ENCODE measurements at places on chromosomes 11 and 22.

DNA sequence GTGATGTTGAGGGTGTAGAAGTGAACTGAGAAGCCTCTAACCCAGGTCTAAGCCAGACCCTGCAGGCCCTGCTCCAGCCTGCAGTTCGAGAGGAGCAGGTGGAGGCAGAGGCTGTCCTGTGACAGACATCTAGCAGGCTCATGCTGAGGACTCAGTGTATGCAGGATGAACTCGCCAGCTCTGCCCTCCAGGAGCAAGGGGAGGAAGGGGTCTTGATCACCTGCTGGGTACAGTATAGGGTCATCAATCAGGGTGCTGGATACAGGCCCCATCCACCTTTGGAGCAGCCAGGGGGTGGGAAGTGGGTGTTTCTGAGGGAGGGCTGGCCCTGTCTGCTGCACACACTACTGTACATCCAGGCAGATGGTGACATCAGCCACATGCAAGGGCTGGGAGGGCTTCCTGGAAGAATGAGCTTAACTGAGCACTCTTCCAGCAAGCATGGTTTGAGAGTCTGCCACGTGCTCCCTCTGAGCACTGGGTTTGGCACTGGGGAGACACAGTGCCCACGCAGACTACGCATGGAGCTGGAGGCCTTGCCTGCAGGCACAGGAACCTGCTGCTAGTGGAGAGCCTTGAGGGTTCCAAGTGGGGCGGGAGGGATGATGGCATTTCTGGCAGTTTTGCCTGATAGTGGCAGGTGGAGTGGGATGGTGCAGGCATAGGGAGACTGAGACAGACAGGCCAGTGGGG lies 9.2 kb downstream of the MAPK8IP1 start:
- no peak for DNase-seq

- DNase-seq: no peak
These were observed 56.2 kb upstream of the CD82 start for GRCh38 chr11:44509296-44509695.

DNA sequence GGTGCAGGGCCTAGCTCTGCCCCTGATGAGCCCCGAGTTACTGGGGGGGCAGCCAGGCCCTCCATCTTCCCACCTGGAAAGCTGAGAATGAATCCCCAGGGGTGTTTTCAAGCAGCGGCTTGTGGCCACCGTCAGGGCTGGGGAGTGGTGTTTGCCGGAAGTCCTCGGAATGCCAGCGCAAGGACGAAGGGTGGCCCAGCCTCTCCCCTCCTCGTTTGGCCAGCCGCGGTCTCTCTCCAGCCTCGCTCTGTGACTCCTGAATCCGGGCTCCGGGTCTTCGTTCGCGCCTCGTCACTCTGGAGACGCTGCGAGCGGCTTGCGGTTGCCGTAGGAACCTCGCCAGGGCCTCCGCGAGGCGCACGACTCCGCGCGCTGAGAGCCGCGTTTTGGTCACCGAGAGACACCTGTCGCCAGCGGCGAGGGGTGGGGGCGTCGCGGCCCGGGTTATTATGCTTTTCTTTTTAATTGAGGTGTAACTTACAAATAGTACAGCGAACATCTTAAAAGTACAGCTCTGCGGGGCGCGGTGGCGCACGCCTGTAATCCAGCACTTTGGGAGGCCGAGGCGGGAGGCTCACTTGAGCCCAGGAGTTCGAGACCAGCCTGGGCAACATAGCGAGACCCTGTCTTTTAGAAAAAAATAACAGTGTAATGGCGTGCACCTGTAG lies 6.3 kb upstream of the KDELR3 start:
- peak; percentile 47 for DNase-seq

DNA sequence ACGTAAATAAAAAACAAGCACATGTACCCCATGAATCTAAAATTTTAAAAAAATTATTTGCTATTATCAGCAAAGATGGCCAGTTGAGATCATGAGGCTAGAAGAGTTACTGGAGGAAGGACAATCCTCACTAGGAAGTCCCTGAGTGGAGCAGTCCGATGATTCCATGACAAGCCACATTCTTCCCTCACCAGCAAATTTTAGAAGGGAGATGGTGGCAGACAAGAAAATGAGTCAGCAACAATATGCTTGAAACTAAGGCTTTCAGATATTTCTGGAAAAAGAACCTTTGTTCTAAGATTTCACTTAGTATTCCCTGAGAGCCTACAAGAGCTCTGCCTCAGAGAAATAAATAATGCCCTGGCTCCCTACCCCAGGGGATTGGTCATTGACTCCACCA lies 34.9 kb downstream of the P4HA3 start:
- DNase-seq: no peak

DNA sequence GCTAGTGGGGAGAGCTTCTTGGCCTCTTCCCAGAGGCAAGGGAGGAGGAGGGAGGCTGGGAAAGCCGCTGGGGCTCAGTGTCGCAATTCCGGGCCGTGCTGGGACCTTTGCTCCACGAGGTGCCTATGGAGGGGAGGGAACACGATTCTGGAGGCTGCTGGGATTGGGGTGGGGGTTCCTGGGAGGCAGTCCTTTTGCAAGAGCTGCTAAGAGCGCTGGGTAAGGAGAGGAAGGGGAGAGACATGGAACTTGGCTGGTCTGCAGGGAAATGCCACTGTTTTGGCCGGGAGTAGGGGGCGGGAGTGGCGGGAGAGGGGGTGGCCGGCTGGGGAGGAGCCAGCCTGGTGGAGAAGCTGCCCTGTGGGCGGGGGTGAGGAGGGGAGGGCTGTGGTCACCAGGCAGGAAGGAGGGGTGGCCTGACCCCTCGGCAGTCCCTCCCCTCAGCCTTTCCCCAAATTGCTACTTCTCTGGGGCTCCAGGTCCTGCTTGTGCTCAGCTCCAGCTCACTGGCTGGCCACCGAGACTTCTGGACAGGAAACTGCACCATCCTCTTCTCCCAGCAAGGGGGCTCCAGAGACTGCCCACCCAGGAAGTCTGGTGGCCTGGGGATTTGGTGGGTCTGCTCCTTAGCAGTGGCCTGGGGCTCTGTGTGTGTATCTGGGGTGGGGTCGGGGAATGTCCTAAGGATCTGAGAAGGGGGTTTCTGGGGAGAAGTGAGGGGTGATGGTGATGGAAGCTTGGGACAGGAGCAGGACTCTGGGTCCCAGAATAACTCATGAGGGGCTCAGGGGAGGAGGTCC lies at the start of gene NR1H3:
NR1H3 (plus strand) TSS at position 480 of the 800 bp plus-strand sequence. CDS start 1,221 bp downstream, outside the sequence.
- DNase-seq: no peak

DNA sequence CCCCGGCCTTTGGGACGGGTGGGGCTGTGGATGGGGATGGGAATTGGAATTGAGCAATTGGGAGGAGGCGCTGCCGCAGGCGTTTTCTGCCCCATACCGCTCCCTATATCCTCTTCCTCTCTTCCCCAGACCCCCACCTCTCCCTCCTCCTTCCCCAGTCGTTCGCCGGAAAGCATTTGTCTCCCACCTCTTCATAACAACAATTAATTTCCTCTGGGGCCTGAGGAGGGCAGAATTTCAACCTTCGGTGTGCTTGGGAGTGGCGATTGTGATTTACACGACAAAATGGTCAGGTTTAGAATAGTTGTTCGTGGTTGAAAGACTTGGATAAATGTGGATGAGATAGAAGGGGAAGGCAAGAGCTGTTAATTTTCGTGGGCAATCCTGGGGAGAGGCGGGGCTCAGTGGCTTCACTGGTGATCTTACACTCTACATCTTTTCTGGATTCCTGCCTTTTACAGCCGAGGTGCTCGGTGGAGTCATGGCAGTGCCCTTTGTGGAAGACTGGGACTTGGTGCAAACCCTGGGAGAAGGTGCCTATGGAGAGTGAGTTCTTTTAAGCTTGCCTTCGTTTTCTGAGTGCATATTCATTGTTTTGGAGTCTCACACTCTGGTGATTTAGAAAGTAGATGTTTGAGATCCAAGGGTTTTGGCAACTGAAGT lies 1.5 kb downstream of the CHEK1 start:
- no peak for DNase-seq

- no peak for DNase-seq
These were observed 60.1 kb upstream of the PHF21B start for GRCh38 chr22:45069925-45070324.

- DNase-seq: no peak
These were observed 287.4 kb downstream of the BUD13 start for GRCh38 chr11:116485425-116485824.

DNA sequence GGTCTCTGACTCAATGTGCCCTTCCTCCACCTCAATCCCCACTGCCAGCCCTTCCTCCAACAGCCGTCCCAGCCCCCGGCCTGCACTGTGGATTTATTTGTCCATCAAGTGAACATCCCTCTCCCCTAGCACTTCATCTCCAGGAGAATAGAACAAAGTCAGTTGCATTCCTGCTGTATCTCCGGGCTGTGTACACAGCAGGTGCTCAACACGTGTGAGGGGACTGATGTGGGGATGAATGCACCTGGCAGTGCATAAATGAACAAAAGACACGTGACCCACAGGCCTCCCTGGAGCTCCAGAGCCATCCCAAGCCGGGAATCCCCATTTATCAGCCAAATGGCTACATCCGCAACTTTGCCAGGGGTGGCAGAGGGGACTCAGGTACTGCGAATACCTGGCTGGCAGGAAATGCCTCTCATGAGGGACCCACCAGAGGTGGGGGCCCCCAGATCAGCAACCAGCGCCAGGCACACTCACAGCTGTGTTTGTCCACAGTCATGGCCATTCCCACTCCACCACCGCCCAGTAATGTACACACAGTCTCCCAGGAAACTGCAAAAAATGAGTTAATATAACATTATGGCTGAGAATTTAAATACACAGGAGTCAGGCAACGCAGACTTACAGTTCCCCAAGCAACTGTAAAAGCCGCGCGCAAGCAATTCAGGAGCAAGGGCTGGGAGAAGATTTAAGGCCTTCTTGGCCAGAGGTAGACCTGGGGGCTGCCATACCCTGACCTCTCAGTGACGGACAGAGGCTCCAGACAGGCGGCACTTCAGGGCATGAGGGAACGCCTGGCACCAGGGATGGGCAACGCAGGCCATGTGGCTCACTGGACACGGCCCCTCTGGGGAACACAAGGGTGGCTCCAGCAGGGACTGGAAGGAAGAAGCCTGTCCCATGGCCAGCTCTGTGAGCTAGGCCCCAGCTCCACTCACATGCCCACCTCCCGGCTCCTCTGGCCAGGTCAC lies 50.3 kb upstream of the TCF20 start:
- DNase-seq: no peak

DNA sequence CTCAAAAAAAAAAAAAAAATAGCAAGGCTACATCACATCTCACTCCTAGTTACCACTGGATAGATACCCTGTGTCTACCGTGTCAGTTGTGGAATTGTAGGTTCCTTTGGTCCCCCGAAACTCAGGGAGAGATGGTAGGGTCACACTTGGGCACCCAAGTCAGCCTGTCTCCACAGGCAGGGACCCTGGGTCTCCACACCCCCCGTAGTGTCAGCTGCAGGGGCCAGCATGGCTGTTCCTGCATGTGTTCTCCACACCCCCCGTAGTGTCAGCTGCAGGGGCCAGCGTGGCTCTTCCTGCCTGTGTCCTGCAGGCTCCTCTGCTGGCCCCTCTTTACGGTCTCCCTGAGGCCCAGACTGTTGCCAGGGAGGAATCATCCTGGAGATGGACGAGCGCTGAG lies 282.1 kb downstream of the BRD1 start:
- DNase-seq: no peak

DNA sequence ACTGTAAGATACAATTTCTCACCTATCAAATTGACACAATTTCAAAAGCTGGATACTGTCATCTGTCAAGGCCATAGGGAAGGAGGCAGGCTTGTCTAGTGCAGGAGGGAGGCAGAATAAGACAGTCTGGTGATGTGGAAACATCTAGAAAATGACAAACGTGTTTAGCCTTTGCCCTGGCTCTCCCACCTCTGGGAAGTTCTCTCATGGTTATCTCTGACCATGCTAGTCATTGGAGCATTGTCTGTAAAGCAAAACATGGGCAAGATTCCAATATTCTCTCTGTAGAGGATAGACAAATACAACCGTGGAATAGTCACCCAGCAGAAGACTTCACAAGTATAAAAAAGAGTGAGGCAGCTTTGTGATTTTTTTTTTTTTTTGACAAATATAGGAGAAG lies 9.1 kb upstream of the SERHL2 start:
- DNase-seq: no peak

- no peak for DNase-seq
These were observed 143.3 kb upstream of the MTMR2 start for GRCh38 chr11:96067160-96067559.

DNA sequence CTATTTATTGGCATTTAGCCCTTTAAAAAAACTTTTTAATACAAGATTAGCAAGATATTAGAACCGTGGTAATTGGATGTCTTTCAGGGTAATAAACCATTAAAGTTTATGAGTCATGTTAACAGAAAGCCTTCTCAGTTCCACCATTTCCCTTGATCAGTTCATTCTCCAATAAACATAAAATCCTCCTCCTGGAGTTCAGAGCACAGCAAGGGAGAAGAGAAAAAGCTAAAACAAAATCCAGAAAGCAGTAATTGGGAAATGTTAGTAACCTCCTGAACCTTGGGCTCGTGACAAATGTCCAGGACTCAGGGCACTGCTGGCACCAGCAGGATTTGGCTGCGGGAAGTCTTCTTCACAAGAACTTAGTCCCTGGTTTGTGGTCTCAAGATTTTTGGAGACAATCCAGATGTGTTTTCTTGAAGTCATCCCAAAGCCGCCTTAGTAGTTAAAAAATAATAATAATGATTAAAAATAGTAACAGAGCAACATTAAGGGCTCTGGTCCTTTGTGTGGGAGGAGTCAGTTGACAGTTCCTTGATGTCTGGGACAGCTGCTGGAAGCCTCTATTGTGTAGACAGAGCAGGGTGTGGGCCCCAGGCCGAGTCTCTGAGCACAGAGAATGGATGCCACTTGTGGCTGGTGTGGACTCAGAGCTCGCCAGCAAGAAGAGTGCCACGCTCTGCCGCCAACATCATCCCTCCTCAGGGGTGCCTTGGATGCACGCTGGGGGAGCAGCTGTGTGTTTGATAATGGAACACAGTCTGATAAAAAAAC lies 43.4 kb upstream of the PITPNB start:
- no peak for DNase-seq

GRCh38 chr22:46082633-46083032 lies 67.7 kb upstream of the PPARA start:
- DNase-seq: no peak

All from C1 segment of cervical spinal cord (tissue), 14 donors.